ENCODE measurements at places on chromosomes 5 and 9.
A peak's percentile ranks its signal among the peaks of the same experiment; 100 is the strongest.

DNA sequence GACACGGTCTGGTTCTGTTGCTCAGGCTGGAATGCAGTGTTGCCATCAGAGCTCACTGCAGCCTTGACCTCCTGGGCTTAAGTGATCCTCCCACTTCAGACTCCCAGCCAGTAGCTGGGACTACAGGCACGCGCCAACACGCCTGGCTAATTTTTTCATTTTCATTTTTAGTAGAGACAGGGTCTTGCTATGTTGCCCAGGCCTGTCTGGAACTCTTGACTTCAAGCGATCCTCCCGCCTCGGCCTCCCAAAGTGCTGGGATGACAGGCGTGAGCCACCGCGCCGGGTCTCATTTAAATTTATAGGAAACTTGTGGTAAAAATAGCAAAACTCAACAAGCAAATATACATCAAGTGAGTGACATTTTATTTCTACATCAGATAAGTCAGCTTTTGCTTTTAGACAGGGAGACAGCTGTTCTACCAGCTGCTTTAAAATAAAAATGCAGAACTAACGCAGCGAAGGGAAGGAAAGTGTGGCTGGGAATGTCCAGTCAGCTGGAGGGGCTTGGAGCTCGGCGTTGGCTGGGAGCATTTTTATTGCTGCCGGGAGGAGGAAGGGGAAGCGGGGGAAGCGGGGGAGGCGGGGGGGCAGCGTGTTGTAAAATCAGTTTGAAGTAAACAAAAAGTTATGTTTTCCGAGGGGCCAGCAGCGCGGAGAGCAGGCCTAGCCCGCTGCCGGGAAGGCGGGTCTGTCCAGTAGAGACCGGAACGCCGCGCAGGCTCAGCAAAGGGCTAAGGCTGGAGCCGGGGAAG lies 707 bp upstream of the ZFYVE16 start:
- no peak for DNase-seq

DNA sequence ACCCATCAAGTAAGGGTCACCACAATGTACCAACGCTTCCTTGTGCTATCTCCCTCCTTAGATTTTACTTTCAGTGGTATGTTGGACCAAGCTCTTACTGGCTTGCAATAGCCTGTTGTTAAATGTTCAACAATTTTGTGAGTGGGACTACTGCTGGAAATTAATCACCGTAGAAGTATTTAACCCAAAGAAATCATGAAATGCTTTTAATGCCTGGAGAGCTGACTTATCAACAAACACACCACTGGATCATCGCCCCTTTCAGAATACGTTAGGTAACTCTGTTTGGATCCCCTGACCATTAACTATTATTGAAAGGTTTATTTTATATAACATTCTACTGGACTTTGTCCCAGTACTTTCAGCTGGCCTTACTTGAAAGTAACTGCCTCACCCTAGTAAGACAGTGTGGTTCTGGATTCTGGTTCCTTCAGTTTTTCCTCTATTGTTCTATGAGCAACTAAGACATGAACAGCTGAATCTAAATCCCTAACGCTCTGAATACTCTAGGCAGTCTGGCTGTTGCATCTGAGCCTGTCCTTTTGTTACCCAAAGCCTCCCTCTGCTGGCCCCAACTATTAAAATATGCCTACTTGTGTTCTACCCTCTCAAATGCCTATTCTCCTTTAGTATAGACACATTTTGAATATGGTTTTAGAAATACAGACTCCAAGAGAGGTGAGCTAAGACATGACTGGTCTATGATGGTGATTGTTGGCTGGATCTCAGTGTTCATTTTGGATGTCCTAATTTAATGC lies 1203.4 kb upstream of the DMAC1 start:
- DNase-seq = no peak

DNA sequence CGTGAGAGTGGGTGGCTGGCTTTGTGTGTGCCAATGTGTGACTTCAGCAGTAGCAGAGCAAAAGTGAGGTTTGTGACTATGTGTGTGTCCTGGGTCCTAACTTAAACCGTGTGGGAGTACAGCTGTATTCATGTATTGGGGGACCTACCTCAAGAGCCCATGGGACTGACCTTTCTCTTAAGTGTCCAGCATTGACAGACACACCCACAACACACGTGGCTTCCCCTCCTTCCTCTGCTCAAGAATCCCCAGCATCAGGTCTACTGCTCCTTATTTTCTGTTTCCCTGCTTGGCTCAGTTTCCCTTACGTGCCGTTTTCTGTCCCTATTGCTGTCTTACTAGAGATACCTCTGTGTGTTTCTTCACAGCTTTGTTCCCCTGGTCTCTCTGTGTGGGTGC lies 616 bp downstream of the IL11RA start:
- no peak for DNase-seq

- no peak for DNase-seq
Observed at GRCh38 chr5:35924122-35924949, 14.1 kb downstream of the CAPSL start.

DNA sequence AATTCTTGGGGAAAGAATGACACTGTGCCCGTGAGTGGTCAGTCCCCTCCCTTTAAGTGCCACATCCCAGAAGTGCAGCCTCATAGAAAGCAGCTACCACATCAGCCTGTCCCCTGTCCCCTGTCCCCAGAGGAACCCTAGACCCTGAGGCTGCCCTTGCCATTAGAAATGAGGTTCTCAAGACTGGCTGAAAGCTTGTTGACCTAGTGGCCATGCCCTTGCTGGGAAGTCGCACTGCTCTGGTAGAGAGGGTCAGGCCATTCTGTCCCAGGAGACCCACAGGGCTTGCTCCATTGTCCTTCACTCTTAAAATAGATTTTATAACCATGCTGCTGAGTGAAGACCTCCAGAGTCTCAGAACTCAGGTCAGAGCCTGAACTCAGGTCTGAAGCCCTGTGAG lies 184.5 kb downstream of the RGS3 start:
- no peak for DNase-seq

DNA sequence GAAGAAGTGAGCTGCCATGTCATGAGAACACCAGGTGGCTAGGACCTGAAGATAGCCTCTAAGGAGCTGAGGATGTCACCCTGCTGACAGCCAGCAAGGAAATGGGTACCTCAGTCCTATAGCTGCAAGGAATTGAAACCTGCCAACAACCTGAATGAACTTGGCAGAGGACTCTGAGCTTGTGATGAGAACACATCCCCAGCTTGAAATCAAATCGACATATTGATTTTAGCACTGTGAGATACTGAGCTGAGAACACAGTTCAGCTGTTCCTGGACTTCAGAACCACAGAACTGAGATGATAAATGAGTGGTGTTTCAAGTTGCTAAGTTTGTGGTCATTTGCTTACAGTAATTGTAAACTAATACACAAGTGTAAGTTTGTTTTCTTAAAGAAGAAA lies 5.5 kb upstream of the RASEF start:
- DNase-seq = no peak

GRCh38 chr5:58854441-58854840 lies 271.6 kb downstream of the RAB3C start:
- no peak for DNase-seq

DNA sequence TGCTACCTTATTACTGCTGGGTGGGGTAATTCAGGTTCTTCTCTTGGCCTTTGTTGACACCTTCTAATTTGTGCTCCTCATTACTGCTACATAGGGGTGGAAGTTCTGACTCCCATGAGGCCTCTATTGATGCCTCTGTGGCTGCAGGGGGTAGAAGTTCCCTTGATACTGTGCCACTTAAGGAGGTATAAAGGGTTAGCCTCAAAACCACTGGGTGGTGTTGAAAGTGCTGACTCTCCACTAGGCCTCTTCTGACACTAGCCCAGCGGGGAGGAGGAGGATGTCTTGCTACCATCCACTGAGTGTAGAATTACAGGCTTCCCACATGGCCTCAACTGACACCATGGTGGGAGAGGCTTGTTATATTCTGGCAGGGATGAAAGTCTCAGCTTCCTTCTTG lies 36.7 kb upstream of the CCDC112 start:
- DNase-seq = peak; percentile 2

DNA sequence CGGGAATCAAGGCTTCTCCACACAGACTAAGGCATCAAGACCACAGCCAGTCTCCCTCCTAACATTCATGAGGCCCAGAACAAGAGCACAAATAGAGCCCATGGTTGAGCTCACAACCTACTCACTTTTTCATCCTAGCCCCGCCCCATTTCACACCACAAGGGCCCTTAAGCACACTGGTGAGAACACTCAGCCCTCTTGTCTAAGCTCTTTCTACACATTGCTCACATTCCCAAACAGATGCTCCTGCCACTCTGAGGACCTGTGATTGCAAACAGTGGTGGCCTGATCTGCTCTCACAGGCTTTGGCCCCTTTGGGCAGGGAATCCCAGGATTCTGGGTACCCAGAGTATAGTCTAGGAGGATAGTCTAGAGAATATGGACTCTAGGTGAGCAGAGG lies 54.0 kb downstream of the FEM1C start:
- DNase-seq = no peak

DNA sequence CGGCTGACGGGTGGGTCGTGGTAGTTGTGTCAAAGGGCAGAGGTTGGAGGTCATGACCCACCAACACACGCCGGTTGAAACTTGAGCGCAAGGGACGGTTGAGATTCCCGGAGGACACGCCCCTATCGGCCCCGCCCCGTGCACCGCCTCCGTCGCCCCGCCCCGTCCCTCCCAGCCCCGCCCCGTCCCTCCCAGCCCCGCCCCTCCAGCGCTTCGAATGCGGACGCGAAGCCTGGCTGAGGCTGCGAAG lies 226 bp upstream of the RANBP17 start:
- DNase-seq = no peak

DNA sequence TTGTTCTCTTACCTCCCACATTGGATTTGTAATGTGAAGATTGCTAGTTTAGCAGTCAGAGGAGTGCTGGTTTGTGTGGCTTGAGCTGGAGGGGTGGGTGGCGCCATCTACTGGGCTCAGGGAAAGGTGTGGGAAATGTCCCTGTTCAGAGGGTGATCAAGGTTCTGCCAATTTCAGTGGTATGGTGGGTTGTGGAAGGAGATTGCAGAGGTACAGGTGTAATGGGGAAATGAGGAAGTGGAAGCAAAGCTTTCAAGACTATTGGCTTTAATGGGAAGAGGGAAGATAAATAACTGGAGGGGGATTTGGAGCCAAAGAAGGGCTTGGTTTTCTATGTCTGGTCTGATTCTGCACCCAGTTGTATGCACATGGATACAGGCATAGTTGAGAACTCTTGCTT lies 76.4 kb downstream of the OSMR start:
- DNase-seq = peak; percentile 42

DNA sequence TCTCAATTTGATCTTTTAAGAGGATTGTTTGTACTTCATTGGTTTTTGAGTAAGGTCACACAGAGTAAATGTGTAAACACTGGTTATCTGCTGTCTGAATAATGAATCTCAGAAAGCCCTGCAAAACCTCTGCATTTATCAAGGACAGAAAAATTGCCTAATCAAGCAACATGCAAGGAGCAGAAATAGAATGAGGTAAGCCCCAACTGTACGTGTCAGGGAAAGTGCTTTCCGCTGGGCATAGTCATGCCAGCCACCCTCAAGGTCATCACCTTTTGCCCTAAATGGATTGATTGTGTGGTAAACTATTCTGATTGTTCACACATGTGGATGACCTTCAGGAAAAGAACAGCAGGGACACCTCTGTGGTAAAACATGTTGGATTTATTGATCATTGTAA lies 376.9 kb upstream of the KCNN2 start:
- no peak for DNase-seq

GRCh38 chr9:5452286-5452609 lies 1.9 kb downstream of the CD274 start:
- DNase-seq = no peak

DNA sequence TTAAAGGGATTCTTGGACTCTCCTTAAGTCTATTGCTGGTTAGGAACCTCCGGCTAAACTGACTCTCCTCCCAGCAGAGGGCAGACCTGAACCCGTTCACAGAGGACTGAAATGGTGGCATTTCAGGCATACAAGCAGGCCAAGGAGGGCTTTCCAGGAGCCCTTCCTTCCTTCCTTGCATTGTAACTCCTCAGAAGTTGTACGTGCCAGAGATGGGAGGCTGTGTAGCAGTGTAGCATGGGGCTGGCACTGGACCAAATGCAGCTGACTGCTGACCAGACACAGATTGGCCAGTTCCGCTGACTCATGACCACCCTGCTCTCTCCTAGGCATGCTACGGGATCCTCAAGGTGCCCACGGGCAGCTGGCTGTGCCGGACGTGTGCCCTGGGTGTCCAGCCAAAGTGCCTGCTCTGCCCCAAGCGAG lies 36.4 kb downstream of the JADE2 start:
- no peak for DNase-seq

DNA sequence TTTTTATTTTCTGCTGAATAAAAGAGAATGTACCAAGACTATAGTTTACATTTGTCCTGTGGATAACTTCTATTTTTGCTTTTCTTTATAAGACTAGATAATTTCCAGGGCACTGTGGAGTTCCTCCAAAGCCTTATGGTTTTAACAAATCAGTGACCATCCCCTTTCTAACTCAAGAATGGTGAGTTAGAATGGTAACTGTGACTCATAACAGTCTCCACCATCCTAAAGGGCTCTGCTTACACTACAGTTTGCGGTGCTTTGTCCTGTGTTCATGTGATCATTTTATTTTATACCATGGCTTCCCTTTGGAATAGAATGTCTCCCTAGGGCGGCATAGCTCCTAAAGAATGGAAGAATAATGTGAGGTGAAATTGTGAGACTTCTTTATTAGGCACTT lies 30.2 kb downstream of the WDR36 start:
- no peak for DNase-seq

- no peak for DNase-seq
Observed at GRCh38 chr9:69149321-69149807, 24.7 kb upstream of the TJP2 start.

GRCh38 chr9:132027752-132028663 lies 51.7 kb downstream of the MED27 start:
- DNase-seq = no peak

DNA sequence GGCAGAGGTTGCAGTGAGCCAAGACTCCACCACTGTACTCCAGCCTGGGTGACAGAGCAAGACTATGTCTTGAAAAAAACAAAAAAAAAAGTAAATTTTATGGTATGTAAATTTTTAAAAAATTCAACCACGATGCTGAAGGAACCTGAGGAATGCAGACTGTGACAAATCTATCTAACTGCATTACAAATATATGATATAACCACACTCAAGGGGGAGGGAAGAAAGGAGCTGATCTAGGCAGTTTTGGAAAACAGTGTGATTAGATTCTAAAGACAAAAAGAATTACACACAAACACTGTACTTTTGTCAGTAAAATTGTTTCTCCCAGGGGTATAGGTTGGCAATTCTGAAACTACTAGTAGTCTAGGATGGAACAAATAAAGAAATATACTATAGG lies 17.0 kb downstream of the LARS1 start:
- no peak for DNase-seq

- DNase-seq = no peak
Observed at GRCh38 chr5:142201471-142201887, 92.9 kb downstream of the NDFIP1 start.

DNA sequence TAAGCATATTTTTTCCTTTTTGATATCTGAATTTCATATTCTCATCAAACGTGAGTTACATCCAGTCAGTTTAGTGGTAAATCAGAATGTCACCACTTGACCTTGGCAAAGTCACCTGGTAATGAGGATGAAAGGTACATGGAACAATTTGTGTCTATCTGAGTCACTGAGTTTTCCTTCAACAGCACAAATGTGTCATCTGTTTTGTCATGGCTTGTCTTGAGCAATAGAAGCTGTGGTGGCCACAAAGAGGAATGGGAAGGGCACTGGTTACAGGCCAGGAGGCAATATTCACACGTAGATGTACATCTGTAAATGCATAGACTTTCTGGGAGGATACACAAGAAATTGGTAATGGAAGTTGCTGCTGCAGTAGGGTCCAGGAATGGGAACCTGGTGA lies 8.4 kb upstream of the ZNF474 start:
- no peak for DNase-seq
